ENCODE measurements at places on chromosomes 4 and X.
A peak's percentile ranks its signal among the peaks of the same experiment; 100 is the strongest.

GRCh38 chrX:114268643-114269042, 315.2 kb upstream of the HTR2C start:
- DNase-seq, result no peak

GRCh38 chr4:118280501-118281218, 72.1 kb downstream of the PRSS12 start:
- DNase-seq, result peak; percentile 58

DNA sequence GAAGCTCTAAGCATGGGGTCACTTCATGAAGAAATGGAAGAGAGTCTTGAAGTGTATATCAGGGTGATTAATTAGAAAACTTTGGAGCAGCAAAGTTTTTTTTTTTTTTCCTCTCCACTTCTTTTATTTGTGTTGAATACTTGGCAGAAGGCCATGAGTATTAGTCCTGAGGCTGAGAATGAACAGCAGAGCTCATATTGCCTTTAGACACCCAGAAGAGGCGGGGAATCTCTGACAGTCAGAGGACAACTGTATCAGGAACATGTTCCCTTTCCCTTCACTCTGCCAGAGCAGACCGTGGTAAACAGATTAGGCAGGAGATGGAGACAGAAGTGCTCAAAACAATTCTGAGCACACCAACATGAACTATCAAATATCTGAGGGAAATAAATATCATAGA, 300.9 kb downstream of the FAM47A start:
- no peak for DNase-seq

- no peak for DNase-seq
Measured at GRCh38 chrX:44068043-44068442, 94.9 kb upstream of the NDP start.

- no peak for DNase-seq
Measured at GRCh38 chr4:141047228-141047884, 85.9 kb downstream of the RNF150 start.

DNA sequence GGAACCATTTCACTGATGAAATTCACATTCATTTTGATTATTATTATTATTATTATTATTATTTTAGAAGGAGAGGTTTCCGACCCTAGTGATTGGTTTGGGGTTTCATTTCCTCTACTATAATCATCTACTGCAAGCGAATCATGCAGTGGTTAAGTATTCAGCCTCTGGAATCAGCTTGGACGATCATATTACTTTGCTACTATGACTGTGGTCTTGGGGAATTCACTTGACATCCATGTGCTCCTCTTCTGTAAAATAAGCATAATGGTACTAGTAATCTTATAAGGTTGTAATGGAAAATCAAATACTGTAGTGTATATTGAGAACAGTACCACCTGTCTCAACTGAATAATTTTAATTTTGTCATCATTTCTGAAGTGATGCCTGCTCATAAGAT, 132.1 kb upstream of the SLC4A4 start:
- no peak for DNase-seq

Measured in Calu3 (cell line).